ENCODE measurements at places on chromosomes 16 and 17.

GRCh38 chr16:53031323-53031942 is 21.3 kb downstream of the CHD9NB start:
- DNase-seq: no peak

GRCh38 chr17:76383546-76384221 is 725 bp upstream of the SPHK1 start:
- peak; percentile 78 for DNase-seq

DNA sequence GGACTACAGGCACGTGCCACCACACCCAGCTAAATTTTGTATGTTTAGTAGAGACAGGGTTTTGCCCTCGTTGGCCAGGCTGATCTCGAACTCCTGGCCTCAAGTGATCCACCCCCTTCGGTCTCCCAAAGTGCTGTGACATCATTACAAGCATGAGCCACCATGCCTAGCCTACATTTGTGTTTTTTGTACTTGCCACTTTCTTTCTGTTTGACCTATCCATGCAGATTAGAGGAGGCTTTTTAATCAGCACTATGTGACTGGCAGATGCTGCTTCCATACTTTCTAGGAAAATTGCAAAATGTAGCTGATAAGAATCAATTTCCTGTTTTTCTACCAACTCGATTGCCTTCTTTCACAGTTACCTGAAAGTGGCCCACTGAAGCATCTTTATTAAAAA is 57.3 kb downstream of the B9D1 start:
- DNase-seq: no peak

- no peak for DNase-seq
Measured at GRCh38 chr16:35689764-35690163, 2230.4 kb downstream of the TP53TG3F start.

- peak; percentile 77 for DNase-seq
Measured at GRCh38 chr16:86761111-86762031, 183.0 kb downstream of the FOXL1 start.
